ENCODE measurements at places on chromosomes 2 and 18.
A peak's percentile ranks its signal among the peaks of the same experiment; 100 is the strongest.

GRCh38 chr18:62554061-62554815 lies 31.4 kb downstream of the ZCCHC2 start:
- DNase-seq = no peak

- no peak for DNase-seq
These were observed 48.6 kb upstream of the FHL2 start for GRCh38 chr2:105447476-105447875.

DNA sequence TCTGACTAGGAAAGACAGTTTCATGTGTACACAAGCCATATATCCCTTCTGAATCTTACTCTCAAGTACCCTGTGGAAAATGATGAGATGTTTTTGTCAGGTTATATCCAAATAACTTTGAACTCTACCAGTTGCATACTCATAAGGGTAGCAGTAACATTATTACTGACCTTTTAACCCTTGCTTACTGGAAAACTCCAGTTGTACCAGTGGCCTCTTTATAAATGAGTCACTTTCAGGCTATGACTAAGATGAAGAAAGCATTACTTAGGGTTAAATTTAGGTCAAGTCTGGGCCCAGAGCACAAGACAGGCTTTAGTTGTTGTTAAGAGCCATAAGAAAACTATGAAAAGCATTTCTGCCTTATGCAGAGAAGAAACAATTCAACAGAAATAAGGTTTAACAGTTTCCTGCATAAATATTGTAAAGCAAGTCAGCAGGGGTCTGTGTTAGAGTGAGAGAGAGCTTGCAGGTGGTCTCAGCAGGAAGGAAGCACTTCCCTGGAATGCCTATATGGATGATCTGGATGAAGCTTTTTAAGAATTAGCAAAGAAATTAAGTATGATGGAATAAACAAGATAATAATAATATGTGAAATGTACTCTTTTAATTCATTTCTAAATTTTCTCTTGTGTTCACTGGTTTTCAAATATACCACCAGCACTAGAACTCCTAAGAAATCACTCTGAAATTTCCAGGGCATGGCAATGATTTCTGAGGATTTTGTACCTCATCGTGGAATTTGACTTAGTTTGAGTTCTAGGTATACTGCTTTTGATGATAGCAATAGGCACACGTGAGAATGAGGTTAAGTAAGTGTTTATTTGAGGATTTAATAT lies 126.6 kb downstream of the UBE2E3 start:
- DNase-seq = no peak

DNA sequence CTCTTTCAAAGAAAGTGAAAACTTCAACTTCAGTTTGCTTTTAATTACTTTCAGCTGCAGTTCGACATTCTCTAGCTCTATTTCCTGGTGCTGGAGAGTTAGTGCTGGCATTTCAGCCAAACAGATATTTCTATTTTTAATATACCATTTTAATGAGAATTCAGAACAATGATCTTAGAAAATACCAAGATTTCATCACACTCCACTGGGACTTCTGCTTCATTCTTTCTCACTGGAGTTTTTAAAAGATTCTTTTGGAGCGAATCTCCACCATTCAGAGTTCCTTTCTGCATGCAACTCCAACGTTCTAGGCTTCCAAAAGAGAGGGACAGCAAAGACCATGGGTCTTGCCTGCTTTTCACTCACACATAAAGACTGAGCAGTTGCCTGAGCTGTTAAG lies 94.2 kb downstream of the CABLES1 start:
- DNase-seq = no peak

DNA sequence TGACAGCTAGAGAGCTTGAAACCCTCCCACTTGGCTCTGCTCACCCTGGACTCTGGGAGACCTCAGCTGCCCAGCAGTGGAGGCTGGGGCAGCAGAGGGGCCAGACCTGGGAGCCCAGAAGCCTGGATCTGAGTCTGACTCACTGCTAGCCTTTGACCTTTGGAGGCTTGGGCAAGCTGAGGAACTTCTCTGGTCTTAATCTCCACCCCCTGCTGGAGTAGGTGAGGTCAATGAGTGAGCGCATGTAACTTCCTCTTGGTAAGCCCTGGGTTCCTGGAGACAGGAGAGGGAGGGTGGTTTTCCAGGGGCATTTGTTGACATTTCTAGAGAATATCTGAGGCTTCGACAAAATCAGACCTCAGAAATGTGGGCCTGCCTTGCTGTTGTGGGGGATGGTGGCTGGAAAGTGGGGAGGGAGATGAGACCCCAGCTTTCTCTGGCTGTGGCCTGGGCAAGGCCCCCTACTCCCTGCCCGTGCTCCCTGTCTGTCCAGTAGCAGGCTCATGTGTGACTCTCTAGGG lies 73.0 kb upstream of the YWHAQ start:
- no peak for DNase-seq

DNA sequence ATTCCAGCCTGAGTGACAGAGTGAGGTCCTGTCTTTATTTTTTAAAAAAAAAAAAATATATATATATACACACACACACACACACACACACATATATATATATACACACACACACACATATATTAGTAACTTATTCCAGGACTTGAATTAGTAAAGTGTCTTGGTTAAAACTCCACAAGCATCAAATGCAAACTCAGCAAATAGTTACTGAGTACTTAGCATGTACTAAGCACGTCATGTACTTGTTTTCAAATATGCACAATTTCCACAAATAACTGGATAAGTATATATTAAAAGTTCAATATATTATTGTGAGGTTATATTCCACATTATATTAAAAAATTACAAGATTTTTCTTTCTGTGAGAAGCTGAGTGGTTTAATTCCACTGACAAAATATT lies 304.7 kb downstream of the ZEB2 start:
- no peak for DNase-seq

DNA sequence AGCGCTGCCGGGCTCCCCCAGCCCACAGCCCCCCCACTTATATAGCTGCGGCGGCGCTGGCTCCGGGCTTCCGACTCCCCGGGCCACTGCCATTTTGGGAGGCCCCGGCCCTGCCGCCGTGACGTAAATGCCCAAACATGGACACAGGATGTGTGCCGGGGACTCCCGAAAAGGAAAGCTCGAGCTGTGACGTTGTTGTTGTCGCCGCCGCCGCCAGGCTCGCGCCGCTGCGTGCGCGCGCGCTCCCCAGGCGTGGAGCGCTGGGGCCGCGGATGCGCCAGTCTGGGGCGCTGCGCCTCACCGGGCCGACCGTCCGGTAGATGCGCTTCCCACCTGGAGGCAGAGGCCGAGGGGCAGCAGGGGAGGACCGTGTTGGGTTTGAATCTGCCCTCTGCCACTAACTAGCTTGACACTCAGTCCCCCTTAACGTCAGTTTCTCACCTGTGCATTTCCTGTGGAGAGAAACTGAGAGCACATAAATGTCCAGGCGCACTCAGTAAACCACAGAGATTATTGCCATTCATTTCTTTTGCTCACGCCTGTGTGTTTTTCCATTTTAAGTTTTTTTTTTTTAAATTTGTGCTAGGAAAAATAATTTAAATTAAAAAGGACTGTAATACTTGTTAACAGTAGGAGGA lies at the start of gene EGR4:
TSS of gene EGR4 (minus strand) at position 15 of the 638 bp plus-strand sequence. CDS start 231 bp downstream, outside the sequence.
- peak; percentile 39 for DNase-seq

DNA sequence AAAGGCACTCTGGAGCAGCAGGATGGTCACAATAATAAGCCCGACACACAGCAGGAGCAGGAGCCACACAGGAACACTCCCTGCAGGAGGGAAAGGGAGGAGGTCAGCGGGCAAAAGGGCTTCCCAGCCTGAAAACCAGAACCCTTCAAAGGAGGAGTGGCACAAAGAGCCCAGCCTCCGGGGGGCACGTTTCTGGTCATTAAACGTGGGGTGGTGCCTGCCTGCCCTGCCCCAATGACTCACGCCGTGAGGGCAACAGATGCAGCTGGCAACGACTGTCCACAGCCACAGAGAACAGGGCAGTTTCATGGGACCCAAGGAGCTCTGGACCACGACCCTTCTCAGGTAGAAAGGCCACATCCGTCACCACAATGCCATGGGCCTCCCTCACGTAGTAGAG lies 3.0 kb downstream of the PREB start:
- no peak for DNase-seq

DNA sequence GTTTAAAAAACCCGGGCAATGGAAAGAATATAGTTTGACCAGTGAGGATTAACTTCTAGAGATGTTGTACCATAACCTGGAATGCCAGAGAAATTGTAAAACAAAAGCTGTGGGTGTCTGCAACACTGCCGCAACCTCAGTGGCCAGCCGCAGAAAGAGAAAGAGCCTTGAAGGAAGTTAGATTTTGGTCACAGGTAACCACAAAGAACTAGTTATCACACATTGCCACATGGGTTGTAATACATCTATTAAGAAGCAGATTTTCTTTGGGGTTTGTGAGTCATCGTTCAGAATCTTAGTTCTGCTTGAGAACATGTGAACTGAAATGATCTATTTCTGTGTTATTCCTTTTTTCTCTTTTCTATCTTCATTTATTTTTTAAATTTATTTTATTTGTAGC lies 222.9 kb upstream of the AGAP1 start:
- DNase-seq = no peak
